ENCODE measurements at places on chromosomes 6 and 20.
A peak's percentile ranks its signal among the peaks of the same experiment; 100 is the strongest.

GRCh38 chr20:23646106-23646873 is 8.5 kb upstream of the CST3 start:
- no peak for DNase-seq

DNA sequence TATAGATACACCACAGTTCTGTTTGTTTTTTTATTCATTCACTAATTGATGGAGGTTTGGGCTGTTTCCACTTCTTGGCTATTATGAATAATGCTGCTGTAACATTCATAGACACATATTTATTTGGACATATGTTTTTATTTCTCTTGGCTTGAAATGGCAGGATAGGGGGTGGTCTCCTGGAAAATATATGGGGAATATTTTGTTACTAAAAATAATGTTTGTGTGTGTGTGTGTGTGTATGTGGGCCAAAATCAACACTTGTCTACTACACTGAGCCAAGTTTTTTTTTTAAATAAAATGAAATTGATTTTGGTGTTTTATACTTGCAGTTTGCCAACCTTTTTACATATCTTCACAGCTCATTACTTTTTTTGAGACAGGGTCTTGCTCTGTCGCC is 264.4 kb upstream of the SULF2 start:
- DNase-seq = peak; percentile 86

DNA sequence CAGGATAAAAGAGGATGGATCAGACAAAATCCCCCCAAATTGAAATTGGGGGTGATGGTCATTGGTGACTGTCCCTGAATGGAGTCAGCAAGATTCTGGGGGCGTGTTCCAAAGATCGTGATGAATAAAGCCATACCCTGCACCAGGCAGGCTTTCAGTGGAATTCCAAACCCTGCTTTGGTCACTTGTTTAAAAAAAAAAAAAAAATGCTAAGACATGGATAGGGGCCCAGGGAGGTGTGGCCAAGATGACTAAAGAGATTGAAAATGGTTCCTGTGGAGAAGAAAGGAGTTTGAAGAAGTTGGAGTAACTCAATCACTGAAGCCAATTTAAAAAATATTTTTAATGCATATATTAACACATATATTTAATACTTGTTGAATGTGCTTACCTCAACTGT is 161.4 kb upstream of the KCNG1 start:
- DNase-seq = no peak

DNA sequence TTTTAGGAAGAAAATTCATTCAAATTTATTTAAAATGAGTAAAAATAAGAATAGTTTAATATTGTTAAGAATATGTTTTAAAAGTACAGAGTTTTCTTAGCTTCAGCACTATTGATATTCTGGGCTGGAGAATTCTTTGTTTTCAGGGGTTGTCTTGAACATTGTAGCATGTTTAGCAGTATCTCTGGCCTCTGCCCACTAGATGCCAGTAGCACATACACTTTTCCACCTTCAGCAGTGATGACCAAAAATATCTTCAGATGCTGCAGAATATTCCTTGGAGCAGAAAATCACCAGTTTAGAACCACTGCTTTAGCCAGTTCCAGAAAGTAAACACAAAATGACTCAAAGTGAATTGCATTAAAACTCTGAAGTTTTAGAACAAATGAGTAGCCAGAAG is 19.4 kb upstream of the SDHAF4 start:
- peak; percentile 10 for DNase-seq

DNA sequence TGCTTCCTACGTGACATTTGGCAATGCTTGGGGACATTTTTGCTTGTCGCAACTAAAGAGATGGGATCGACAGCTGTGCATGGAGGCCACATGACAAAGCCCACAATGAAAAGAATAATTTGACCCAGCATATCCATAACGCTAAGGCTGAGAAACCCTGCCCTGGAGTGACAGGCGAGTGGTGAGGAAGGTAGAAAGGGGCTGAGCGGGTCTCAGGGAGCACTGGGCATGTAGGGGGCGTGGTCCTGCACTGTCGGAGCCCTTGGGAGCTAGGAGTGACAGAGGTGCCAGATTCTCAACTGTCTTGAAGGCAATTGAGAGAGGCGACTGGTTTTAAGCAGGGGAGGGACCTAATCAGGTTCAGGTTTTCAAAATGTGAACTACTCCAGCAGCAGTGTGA is 13.6 kb downstream of the GGTLC1 start:
- DNase-seq = no peak

GRCh38 chr6:148658681-148659430 is 88.0 kb upstream of the UST start:
- no peak for DNase-seq

DNA sequence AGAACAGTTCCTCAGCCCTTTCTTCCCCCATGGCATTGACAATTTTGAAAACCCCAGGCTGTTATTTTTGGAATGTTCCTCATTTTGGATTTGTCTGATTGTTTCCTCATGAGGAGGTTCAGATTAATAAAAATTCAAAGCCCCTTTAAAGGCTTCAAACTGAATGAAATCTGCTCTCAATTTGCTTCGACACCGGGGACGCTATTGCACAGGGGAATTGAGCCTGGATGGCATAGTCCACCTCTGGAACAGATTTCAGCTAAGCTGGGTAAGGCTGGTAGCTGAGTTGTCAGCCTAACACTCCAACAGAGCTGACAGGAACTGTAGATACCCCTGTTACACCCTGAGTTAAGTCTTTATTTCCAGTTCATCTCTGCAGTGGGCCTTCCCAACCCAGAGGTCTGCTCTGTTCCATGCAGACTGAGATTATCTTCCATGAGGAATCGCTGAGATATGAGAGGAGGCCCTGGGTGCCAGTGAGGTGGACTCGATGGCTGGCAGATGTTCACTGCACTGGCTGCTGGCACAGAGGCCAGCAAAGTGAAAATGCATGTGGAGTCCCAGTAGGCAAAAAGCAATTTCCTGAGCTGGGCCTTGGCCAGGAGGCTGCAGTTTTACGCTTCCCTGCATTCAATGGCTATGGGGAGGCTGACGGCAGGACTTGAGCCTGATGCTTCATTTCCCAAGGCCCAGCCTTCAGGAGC is 73.3 kb upstream of the PAX1 start:
- DNase-seq = no peak

DNA sequence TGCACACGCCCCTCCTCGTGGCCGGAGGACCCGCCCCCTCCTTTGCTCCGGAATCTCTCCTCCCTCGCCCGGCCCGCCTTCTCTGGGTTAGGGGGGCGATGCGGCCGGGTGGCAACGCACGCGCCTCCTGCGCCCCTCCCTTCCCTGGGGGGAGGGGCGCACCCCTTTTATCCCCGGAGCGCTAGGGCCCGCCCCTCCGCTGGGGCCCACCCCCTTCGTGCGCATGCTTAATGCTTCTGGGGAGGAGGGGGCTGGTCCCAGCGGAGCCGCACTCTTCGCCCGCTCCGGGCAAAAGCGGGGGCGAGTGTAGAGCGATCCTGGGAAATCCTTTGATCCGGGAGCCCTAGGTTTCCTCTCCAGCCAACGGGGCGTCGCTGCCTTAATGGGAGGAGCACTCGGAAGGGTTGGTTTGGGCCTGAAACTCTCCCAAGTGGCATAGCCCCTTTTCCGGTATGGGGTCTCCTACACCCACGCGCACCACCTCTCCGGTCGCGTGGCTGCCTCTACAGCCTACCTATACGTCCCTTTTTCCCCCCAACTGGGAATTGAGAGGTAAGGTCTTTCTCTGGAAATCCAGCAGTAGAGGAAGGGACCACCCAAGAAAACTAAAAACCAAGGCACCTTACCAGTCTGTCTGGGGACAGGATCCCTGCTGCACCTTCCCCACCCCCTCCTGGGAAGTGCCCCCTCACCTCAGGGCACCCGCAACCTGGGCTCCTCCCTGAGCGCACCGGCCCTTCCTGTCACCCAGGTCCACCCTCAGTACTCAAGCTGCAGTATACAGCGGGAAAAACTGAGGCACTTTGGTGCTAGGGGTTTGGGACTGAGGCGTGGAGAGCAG is 2.1 kb downstream of the SOX12 start:
- peak; percentile 88 for DNase-seq

DNA sequence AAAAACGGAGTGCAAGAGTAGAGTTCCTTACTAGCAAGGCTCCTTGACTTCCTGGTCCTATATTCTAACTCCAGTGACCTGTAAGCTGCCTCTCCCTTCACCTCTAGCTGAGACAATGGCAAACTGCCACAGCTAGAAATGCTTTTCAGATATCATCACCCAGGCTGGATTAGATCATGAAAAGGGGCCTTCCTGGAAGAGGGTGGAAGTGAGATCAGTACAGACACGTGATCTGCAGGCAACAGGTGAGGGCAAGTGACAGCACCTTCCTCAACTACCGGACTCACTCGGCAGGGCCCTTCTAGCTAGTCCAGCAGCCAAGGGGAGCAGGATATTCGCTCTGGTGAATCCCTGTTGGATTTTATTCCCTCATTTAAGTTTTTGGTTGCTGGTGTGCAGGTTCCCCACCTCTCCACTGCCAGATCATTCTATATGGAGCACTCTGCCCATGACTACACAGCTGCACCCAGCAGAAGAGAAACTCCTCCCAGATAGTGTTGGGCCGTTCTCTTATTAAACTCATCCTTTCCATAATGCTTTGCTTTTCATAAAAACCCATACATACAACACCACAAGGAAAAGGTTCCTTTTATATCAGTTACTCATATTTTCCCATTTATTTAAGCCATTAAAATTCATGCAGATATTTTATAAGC is 26.4 kb upstream of the FAM83C start:
- peak; percentile 19 for DNase-seq

DNA sequence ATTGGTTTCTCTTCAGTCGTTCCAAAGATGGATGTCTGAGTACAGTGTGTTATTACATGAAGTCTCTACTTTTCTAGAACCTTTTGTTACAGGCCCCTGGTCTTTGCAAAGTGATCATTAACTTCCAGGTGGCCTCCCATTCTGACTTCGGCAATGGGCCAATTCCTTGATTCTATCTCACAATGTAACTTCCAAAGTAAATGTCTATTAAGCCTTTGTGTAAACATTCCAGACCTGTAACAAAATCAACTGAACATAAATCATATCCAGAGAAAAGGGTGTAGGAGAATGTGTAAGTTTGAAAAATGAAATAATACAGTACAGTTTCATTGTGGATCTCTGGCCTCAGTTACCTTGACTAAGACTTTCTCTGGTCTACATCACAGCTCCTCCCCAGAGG is 187.8 kb upstream of the JAG1 start:
- DNase-seq = no peak

DNA sequence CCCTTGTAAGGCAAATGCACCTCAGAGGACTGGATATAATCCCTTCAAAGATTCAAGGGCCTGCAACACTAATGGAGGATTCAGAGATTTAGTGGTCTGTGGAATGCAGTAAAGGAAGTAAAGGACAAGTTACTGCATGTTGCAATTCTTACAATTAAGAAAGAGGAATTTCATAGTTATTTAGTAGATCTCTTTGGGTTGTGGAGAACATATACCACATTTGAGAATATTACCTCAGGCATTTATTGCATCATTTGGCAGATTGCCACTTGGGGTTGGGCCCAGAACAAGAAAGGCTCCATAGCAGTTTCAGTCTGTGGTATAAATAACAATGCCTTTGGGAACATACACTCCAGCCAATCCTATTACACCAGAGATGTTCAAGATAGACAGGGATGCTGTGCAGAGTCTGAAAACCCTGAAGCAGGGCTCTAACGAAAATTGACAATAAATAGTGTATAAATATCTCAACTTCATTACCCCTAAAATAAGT is 20.9 kb upstream of the EPM2A start:
- no peak for DNase-seq

- no peak for DNase-seq
Measured at GRCh38 chr6:13217206-13217905, 111.0 kb downstream of the TBC1D7 start.

GRCh38 chr20:64196309-64196708 is 32.1 kb downstream of the MYT1 start:
- DNase-seq = no peak

DNA sequence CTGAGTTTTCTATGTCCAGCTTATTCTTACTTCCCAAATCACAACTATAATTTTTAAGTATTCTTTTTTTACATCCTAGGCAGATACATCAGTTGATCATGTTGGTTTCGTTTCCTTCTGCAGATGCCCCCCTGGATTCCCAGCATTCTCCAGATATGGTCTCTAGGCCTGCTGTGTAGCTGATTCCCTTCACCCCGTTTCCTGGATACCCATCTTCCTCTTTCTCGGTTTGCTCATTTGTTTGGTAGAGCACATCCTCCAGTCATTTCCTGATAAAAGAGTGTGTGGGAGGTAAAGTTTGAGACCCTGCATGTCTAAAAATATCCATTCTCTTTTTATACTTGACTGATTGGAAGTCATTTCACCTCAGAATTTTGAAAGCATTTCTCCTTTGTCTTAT is 66.4 kb downstream of the ANKS1A start:
- no peak for DNase-seq

GRCh38 chr20:59645271-59645670 is 40.9 kb downstream of the PHACTR3 start:
- no peak for DNase-seq

DNA sequence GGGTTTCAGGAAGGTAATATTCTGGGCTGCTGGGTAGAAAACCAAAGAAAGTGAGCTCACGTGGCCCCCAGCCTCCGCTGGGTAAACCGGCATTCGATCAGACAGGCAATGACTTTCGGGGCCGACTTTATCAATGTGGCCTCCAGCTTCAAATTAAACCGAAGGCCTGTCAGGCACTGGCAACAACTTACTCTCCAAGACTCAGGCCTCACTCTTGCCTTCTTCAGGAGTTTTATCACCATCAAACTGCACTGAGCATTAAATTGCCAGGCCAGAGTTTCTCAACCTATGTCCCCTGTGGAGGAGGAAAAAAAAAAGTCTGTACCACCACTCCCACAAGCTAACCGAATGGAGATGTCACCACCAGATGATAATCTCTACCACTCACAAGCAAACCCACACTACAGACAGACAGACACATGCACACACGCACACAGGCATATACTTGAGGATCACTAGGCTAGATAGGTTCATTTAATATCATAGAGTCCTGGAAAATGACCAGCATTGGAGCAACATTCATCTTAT is 1.1 kb upstream of the MBOAT1 start:
- no peak for DNase-seq

- no peak for DNase-seq
Measured at GRCh38 chr20:63494420-63495166, 4.3 kb downstream of the EEF1A2 start.

- DNase-seq = no peak
Measured at GRCh38 chr6:30776390-30777154, 32.2 kb upstream of the IER3 start.

- DNase-seq = peak; percentile 39
Measured at GRCh38 chr6:149897015-149897697, 757 bp downstream of the RAET1E start.

GRCh38 chr20:1906361-1907051 is 11.3 kb downstream of the SIRPA start:
- DNase-seq = no peak

- DNase-seq = no peak
Measured at GRCh38 chr20:21301940-21302663, 1.0 kb upstream of the XRN2 start.

- DNase-seq = no peak
Measured at GRCh38 chr6:26485112-26485780, 14.9 kb upstream of the BTN1A1 start.

- DNase-seq = no peak
Measured at GRCh38 chr20:4873396-4873795, 127.9 kb downstream of the SLC23A2 start.

- DNase-seq = no peak
Measured at GRCh38 chr6:155201461-155202226, 62.2 kb upstream of the CLDN20 start.

- DNase-seq = no peak
Measured at GRCh38 chr6:24780206-24780605, 5.5 kb downstream of the GMNN start.

GRCh38 chr6:153301602-153302001 is 170.5 kb upstream of the RGS17 start:
- DNase-seq = no peak

GRCh38 chr6:74134327-74134726 is 438.3 kb downstream of the CD109 start:
- DNase-seq = no peak
